Stimulated activated CD4-positive, alpha-beta T cell treated with anti-CD3 and anti-CD28 coated beads, Interleukin-12 subunit alpha, Interleukin-12 subunit beta, amount 100 ng/mL, for 24 hours (primary cell): ENCODE measurements at places on chromosomes 3 and 15.

GRCh38 chr3:140081887-140082286, 146.9 kb downstream of the CLSTN2 start:
- no peak for DNase-seq

GRCh38 chr15:82995938-82996337, 9.9 kb downstream of the RAMAC start:
- DNase-seq, result no peak

DNA sequence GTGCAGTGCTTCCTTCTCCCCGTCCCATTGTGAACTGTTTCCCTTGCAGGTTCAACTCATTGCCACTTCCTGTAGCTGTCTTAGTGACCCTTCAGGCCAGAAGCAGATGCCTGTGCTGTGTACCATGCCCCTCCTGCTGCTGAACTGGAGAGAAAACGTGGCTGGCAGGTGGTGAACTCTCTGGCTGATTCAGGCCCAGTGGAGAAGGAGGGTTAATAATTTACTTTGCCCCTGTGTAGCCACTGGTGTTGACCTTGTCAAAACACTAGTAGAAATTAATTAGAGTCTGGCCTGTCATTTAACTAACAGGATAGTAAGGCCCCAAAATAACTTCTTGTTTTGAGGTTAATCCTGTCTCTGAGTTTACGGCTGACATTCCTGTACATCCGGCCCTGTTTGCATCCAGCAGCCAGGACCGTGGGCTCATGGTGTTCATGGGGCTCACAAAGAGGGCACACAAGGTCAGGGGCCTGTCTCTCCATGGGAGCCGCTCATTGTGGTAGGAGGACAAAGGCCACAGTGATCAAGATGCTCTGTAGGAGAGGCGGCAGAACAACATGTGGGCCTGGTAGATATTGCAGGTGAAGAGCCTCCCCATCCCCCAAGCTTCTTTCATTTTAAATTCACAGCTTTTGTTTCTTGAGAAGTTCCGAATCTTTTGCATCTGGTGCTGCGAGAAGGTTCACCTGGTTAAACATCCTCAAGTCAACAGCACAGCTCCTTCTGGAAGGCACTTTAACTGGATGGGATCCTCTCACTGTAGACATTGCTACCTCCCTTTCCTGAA, 101.6 kb downstream of the CGNL1 start:
- DNase-seq, result no peak

DNA sequence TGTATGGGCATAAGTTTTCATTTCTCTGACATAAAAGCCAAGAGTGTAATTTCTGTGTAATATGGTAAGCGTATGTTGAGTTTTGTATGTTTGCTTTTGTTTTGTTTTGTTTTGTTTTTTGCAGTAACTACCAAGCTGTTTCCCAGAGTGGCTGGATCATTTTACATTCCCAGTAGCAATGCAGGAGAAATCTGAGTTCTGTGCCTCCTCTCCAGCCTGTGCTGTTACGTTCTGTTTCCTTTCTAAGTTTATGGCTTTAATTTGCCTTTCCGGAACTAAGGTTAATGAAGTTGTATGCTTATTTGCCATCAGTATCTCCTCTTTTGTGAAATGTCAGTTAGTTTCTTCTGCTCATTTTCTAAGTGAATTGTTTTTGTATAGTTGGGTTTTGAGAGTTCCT, 307.8 kb downstream of the GABRG3 start:
- no peak for DNase-seq

DNA sequence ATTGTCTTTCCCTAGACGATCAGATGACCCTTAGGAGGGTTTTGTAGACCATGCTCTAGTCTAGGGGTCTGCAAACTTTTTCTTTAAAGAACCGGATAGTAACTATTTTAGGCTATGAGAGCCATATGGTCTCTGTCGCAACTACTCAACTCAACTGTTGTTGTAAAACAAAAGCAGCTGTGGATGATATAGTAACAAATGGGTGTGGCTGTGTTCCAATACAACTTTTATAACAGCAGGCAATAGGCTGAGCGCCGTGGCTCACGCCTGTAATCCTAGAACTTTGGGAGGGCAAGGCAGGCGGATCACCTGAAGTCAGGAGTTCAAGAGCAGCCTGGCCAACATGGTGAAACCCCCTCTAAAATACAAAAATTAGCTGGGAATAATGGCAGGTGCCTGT, 6.1 kb upstream of the CMTM6 start:
- DNase-seq, result no peak
